ENCODE measurements at places on chromosomes 11 and 22.

DNA sequence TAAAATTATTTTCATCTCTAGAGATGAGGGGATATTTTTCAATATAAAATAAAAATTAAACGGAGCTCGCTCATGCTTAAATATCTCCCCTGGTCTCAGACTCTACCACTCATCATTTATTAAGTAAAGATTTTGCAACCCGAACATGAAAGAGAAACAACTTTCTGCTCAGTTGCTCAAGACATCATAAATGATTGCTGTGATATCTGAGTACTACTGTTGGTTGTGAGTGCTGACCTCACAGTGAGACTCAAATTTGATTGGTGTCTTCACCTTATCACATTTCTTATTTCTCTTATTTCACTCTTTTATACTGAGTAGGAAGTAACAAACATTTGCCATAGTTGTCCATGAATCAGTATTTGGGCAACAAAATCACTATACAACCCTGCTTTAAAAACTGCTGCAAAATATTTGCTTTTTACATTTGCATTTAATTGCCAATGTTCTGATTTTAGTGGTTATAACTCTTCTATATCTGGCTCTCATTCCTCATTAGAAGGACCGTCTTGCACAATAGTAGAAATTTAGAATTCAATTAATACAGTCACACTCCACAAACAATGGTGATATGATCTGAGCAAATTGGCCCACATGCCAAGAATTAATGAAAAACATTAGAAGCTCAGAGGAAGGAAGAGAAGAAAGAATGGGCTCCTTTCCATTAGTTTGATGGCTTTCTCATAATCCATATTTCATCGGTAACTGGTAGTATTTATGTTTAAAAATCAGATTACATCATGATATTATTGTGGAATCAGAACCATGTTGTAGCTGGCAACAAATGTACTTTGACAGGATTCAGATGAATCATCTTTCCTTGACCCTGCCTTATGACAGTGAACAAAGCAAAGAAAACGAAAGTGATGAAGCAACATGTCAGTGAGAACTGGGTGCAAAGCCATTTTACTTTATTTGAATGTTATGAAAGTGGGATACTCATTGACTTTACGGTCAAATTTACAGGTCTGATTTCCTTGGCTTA is 973.6 kb upstream of the TENM4 start:
- no peak for DNase-seq

GRCh38 chr11:230431-230830 is 5.7 kb downstream of the SIRT3 start:
- DNase-seq: no peak

GRCh38 chr11:77501758-77502157 is 27.9 kb upstream of the PAK1 start:
- DNase-seq: no peak

DNA sequence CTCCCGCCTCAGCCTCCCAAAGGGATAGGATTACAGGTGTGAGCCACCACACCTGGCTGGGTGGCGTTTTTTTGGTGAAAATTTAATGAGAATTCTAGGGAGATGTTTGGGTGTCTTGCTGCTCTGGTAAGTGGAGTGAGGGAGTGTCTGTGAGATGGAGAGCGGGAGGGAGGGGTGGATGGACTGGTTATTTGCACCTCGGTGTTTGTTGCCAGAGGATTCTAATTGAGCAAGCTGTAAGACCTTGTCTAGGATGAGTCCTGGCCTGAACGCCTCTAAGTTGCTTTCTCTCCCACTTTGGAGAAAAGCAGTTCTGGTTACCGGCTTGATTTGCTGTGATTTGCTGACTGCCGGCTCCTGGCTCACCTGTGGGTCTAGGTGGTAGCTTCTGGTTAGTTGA is 22.0 kb upstream of the GRAMD4 start:
- DNase-seq: no peak

GRCh38 chr11:47352556-47352955 is at the start of gene MYBPC3:
Gene MYBPC3 (minus strand): TSS chr11:47352702. CDS start chr11:47352647, 55 bp downstream.
- no peak for DNase-seq

DNA sequence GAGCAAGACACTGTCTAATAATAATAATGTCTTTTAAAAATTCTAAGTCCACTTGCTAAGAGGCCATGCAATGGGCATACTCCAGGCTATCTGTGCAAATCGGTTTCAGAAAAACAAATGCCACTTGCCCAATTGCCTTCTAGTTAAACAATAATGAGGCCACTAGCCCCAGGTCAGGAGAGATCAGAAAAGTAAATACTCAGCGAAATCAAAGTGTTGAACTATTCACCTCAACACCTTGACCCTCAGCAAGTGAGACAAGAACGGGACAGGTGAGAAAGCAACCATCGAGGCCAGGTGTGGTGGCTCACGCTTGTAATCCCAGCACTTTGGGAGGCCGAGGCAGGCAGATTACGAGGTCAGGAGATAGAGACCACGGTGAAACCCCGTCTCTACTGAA is 72.3 kb upstream of the SYN3 start:
- DNase-seq: no peak

GRCh38 chr11:67645521-67646461 is 4.7 kb downstream of the ACY3 start:
- no peak for DNase-seq

- no peak for DNase-seq
Observed at GRCh38 chr22:44133161-44133560, 47.6 kb upstream of the PARVG start.

Measured in stimulated activated CD8-positive, alpha-beta memory T cell treated with anti-CD3 and anti-CD28 coated beads, Interleukin-2, amount 100 ng/mL, for 1 hour (primary cell).